ENCODE measurements at places on chromosomes 5 and 9.

DNA sequence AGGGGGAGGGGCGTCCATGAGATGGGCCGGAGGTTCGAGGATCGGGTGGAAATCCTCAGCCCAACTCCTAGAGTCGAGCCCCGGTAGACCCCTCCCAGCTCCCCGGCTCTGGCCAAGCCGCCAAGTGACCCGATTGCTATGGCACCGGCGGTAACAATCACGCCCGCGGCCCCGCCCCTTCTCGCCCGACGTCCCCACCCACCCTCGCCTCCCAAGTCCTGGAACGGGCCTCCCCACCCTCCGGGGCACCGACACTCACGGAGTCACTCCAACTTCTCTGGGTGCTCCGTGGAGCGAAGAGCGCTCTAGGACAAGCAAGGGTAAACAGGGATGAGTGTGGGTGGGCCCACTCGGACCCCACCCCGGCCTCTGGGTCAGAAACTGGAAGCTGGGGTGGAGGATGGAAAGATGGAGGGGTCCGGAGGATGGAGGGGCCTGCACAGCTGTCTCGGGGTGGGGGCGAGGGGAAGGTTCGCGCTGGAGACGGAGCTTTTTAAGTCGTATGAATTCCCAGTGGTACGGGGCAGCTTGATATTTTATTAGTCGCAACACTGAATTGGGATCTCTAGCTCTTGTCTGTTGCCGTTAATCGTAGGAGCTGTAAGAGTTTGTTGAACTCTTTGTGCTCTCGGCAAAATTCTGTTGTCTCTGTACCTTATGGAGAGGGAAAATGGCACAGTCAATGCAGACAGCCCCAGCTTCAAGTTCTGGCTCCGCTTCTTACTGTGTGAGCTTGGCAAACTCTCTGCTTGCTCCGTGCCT lies at the start of gene SPACA9:
SPACA9 (plus strand) TSS at position 204 of the 762 bp plus-strand sequence. CDS start 5,050 bp downstream, outside the sequence.
- peak; percentile 17 for DNase-seq

GRCh38 chr5:53407373-53407772 lies 73.1 kb upstream of the FST start:
- DNase-seq, result peak; percentile 82

DNA sequence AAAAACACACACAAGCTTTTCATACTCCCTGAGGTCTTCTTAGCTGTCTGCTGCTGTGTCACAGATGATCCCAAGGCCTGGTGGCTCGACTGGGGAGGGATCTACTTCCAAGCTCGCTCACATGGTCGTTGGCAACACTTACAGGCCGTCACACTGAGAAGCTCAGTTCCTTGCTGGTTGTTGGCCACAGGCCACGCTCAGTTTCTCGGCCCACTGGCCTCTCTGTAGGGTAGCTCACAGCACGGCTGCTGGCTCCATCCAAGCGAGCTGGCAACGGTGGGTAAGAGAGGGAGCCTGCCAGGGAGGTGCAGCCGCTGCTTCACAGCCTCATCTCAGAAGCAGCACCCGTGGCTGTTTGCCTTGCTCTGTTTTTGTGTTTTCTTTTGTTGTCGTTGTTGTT lies 43.8 kb upstream of the GFPT2 start:
- no peak for DNase-seq

DNA sequence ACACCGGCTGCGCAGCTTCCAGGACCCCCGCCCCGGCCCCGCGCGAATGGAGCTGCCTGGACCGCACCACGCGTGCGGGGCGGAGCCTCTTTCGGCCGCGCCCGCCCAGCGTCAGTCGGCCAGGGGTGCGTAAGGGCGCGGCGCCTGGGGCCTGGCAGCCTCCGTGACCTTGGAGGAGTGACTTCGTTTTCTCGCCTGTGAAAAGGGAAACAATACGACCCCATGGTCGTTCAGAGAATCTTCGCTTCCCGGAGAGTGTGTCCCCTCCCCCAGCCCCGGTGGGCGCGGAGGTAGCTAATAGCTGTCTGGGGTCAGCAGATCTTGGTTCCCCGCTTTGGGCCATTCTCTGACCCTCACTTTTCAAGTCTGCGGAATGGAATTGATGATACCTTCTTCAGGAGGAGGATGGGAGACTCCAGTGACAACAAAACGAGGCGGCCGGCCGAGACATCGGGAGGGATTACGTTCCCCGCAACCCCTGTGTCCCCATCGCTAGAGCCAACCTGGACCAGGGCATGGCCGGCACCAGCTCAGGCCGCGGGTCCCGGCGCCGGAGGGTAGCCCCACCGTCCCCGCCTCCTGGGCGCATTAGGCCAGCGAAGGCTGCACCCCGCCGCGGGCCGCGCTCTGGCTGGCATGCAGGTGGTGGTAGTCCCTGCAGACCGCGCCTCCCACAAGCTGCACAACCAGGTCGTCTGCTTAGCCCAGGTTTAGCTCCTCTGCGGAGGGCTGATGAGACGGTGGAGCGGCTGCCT lies 5.5 kb upstream of the CDHR2 start:
- no peak for DNase-seq

DNA sequence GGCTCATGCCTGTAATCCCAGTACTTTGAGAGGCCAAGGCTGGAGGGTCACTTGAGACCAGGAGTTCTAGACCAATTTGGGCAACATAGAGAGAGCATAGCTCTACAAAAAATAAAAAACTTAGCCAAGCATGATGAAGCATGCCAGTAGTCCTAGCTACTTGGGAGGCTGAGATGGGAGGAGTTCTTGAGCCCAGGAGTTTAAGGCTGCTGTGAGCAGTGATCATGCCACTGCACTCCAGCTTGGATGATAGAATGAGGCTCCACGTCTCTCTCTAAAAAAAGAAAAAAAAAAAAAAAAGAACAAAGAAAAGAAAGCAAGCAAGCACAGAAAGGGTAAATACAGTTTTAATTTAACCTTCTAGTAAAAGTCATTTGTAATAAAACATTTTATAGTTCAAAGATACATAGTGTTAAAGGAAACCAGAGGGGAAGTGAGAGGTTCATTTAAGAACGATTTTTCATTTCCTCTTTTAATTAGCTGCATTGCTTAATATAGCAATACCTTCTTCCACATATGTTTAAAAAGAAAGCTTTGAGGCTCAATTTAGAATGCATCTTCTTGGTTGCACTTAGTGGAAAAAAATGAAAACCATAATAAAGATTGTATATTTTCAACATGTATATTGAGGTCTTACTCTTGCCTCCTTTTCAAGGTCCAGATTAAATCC lies 14.9 kb downstream of the GAPT start:
- no peak for DNase-seq

DNA sequence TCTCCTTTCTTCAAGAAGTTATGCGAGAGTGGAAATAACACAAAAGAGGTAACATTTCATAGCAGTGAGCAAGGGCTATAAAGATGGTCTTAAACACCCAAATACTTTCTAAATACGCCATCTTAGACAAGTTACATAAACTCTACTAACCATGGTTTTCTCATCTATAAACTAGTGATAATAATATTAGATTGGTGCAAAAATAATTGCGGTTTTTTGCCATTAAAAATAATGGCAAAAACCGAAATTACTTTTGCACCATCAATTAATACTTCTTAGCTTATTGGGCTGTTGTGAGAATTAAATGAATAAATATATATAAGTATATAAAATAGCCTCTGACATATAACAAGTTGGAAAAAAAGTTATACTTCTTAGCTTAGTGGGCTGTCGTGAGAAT lies 23.7 kb downstream of the GABRA6 start:
- no peak for DNase-seq

- peak; percentile 70 for DNase-seq
Measured at GRCh38 chr5:139637438-139638089, 10.6 kb upstream of the CXXC5 start.

DNA sequence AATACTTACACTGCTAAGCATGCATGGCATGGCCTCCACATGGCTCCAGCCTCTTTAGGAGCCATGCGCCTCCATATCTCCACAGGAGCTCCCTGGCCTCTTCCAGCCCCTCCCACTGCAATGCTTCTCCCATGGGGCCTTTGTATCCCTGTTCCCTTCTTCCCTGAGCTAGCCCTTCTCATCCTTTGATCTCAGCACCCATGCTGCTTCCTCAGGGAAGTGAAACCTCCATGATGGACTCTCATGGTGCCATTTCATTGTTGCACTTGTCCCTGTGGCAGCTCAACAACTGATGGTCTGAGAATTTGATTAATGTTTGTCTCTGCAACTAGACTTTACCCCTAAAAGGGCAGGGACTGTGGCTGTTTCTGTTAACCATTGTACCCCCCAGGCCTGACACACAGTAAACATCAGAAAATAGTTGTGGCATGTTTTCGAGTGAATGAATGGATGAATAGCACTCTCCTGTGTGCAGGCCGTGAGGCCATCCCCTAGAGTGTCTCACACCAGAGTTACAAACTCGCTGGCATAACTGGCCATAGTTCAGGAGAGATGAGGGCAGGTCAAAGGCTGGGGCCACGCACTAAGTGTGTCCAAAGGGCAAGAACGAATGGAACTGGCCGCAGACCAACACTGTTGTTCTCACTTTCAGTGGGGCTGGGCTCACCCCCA lies 6.6 kb downstream of the IDNK start:
- no peak for DNase-seq

DNA sequence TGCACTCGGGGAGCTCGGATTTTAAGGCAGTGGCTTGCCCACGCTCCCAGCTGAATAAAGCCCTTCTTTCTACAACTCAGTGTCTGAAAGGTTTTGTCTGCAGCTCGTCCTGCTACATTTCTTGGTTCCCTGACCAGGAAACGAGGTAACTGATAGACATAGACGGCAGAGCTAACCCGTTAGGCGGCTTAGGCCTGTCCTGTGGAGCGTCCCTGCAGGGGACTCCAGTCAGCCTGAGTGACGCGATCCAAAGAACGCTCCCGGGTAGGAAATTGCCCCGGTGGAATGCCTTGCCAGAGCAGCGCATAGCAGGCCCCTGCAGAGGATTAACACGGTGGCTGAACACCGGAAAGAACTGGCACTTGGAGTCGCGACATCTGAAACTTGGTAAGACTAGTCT lies 1.8 kb upstream of the SELENOP start:
- no peak for DNase-seq

- DNase-seq, result no peak
Measured at GRCh38 chr9:89576404-89576839, 28.4 kb upstream of the GADD45G start.

- DNase-seq, result no peak
Measured at GRCh38 chr9:112725961-112726360, 8.0 kb upstream of the INIP start.

Data from astrocyte (in vitro differentiated cells and primary cell).